Activated naive CD4-positive, alpha-beta T cell treated with anti-CD3 and anti-CD28 coated beads, Interleukin-2, amount 50 U/mL, for 16 hours (primary cell): ENCODE measurements at places on chromosomes 1 and 21.

DNA sequence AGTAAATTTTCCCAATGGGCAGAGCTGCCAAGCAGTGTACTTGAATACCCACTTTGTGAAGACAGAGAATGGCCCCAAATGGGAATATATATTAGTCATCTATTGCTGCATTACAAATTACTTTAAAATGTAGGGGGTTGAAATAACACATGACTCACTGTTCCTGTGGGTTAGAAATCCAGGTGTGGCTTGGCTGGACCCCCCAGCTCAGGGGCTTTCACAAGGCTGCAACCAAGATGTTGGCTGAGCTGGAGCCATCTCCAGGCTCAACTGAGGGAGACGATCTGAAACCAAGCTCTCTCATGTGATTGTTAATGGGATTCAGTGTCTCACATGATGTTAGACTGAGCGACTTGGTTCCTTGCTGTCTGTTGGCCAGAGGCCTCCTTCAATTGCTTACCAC is 33.4 kb upstream of the ARHGAP29 start:
- DNase-seq: no peak

GRCh38 chr1:190908691-190909090 is 431.0 kb upstream of the BRINP3 start:
- DNase-seq: no peak

- DNase-seq: no peak
Observed at GRCh38 chr1:103561643-103562395, 9.6 kb upstream of the AMY2B start.

DNA sequence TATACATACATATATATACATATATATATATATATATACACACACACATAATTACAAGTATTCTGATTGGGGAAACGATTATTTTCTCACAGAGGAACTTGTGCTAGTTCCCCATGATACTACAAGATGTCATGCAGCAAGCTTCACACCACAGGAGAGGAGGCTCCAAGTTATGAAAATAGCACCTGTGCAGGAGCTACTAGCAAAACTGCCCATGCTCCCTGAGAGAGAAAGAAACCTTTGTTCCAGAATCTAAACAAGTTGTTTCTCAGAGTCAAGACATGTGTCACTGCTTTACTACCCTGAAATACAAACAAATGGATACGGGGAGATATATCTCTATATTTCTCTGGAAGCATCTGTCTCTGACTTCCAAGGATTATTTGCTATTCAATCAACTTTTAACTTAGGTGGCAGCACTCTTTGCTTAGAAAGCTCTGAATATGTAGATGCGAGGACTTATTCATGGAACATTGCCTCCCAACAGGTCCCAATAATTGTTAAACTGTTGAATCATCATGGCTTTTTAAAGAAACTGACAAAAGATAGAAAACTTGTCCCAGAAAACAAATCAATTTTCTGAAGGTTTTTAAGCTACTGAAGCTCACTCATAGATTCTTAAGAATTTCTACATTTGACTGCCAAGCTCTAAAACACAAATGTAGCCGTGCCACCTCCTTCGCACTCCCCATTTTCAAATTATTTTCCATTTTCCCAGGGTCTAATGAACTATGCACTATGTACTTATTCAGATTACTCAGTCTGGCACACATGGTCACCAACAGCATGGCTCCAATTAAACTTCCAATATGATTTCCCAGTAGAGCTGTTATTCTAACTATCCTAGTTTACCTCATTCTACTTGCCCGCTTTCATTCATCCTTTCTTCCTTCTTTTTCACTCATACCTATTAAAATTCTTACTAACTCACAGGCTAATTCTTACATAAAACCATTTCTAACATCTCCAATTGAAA is 929.1 kb downstream of the LTN1 start:
- no peak for DNase-seq

- DNase-seq: no peak
Observed at GRCh38 chr1:54567961-54568360, 19.9 kb downstream of the ACOT11 start.

- no peak for DNase-seq
Observed at GRCh38 chr1:89576013-89576412, 51.4 kb downstream of the LRRC8B start.

DNA sequence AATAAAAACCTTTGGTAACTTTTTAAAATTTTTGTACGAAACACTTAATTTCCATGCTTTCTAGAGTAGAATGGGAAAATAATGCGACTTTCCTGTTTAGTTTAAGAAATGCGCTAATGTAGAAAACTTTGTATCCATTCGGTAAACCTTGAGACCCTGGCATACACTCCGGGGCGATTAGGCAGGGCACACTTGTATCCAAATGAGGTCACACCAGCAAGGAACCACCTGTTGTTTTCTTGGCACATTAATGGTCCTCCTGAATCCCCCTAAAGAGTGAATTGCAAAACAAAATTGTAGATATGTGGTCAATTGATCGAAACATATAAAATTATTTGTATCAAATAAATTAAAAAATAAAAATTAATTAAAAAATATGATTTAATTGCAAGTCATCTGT is 25.2 kb downstream of the CHODL start:
- DNase-seq: no peak

GRCh38 chr1:71428029-71428428 is 347.2 kb upstream of the ZRANB2 start:
- no peak for DNase-seq

DNA sequence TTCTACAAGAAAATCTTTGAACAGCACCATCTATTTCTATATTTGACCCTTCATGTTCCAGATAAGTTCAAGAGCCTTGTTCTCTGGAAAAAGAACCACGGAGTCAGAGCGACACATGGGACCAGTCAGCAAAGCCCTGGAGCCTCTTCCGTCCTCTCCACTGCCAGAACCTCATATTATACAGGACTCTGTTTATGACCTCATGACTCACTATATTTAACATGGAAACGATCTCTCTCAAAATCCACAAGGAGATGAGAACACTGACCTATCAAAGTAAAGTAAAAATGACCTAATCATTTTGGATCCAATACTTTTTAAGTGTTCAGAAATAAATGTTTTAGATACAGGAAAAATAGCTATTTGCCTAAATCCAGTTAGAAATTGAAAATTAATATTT is 124.6 kb upstream of the KRTAP19-8 start:
- DNase-seq: no peak

GRCh38 chr1:153566414-153567371 is 1.0 kb upstream of the S100A2 start:
- DNase-seq: peak; percentile 87

- no peak for DNase-seq
Observed at GRCh38 chr1:29380532-29380931, 144.2 kb downstream of the PTPRU start.

DNA sequence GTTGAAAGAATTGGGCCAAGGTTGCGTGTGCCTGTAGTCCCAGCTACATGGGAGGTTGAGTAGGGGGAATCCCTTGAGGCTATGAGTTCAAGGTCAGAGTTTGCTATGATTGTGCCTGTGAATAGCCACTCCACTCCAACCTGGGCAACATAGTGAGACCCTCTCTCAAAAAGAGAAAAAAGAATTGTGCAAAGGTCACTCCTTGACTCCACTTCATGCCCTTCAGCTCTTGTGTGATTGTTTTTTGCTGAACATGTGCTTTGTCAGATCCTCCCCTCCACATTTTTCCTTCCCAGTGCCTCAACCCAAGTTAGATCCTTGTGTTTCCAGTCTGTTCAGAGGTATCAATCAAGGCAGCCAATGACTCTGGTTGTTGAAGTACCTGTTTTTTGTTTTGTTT is 8.5 kb downstream of the TXNIP start:
- no peak for DNase-seq

DNA sequence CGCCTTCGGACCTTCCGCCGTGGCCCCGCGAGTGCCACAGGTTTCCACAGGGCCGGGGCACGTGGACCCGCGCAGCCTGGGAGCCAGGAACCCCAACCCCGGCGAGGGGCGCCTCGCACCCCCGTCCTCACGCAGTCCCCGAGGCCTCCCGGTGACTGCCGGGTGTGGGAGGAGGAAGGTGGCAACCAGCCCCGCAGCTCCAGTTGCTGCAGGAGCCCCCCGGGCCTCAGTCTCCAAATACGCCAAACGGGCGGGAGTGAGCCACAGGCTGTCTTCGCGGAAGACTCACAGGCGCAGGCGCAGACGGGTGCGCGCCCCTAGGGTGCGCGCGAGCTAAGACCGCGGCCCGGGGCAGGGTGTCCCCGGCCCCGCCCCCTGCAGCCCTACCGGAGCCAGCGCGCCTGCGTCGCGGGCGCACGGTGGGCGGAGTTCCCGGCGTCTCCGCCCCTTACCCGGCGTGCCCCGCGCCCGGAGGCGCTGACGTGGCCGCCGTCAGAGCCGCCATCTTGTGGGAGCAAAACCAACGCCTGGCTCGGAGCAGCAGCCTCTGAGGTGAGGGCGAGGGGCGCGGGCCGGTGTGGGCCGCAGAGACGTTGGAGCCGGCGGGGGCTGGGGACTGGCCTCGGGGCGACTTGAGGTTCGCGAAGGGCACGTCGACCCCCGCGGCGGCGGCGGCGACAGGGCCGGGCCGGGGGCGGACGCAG is at the start of gene ARF1:
ARF1 (plus strand) TSS at position 495 of the 704 bp plus-strand sequence. CDS start 14,407 bp downstream, outside the sequence.
- peak; percentile 89 for DNase-seq

- no peak for DNase-seq
Observed at GRCh38 chr1:199247891-199248290, 609.1 kb downstream of the PTPRC start.

DNA sequence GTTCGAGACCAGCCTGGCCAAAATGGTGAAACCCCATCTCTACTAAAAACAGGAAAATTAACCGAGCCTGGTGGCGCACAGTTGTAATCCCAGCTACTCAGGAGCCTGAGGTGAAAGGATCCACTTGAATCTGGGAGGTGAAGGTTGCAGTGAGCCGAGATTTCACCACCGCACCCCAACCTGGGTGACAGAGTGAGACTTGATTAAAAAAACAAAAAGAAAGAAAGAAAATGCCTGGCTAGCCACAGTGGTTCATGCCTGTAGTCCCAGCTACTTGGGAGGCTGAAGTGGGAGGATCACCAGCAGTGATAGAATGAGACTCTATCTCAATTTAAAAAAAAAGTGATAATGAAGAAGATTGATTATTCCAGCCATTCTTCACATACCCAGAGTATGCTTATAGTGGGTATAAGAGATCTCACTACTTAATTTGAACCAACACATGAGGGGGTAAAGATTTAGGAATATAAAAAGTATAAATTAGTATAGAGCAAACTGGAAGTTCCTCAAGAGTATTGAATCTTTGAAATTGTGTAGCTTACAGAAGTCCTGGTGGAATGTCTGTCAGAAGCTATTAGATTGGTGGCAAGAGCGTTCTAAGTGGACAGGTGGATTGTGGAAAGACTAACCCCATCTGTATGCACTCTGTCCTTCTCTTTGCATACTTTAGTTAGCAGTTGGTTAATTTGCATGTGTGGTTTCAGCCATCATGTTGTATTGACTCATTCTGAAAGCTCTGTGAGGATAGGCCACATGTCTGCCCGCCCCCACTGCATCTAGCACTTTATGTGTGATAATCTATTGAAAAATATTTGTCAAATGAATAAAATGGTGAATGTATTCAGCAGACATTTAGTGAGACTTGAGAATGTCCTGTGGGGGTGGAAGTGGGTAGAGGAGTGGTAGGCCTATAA is 25.0 kb downstream of the RLF start:
- peak; percentile 54 for DNase-seq

- DNase-seq: no peak
Observed at GRCh38 chr1:201320168-201320788, 37.0 kb downstream of the PKP1 start.

- DNase-seq: no peak
Observed at GRCh38 chr1:212944229-212944901, 6.0 kb upstream of the VASH2 start.
